ENCODE measurements at places on chromosomes 13 and 19. TPM values are rescaled to one million over a fixed set of nuclear protein-coding genes. Genes with fewer than 3 reads are reported as not detected.
A peak's percentile ranks its signal among the peaks of the same experiment; 100 is the strongest.

DNA sequence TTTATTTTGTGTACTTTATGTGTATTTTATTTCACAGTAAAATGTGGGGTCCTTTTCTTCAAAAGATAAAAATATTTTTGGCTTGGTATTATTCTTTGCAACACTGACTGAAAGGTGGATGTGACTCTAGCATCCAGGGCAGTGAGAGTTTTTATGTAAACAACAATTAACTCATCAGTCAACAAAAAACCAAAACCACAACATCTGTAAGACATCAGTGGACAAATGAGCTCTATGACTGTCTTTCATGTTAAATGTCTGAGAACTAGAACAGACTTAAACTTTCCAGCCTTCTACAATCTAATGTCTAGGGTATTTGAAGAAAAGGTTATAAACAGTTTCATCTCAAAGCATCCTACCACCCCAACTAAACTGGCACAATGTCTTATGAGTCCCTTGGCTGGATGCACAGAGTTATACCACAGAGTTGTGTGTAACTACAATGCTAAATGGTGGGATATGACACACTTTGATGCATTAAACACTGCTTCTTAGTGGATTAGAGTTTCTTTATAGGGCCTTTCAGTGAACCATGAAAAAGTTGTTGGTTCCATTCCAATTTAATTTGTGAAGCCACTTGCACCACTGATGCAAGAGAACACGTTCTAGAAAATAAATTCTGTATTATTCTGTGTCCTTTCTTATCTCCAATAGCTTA lies 544.2 kb upstream of the KLF12 start:
- no peak for DNase-seq
- no peaks in the 10 kb centered on the region for H3K4me1 ChIP-seq
- H3K27ac ChIP-seq: no peak overlapping the region
- H3K4me3 ChIP-seq: no peak overlapping the region
- H3K36me3 ChIP-seq: no peaks in the 10 kb centered on the region

GRCh38 chr19:57443121-57443696 lies 8.1 kb downstream of the ZNF749 start:
- no peaks in the 10 kb centered on the region for H3K27me3 ChIP-seq
- no peak for DNase-seq
- no peaks in the 10 kb centered on the region for H3K4me1 ChIP-seq

DNA sequence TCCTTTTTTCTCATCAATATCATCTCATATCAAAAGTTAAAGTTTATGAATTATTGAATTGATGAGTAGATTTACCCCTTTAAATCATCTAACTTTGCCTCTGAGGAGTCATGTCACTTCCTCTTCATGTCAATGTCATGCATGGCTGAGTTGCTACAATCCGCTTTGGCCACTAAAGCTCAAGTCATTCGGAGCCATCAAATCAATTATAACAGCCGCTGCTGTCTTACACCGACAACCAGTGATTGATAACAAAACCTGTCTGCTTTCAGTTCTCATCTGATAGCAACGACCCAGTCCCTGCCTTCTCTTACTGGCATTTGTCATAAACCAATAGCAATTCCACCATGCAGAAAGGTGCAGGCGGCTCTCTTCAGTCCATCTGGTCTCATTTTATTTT lies 429.3 kb downstream of the DIAPH3 start:
- H3K27me3 ChIP-seq: no peaks in the 10 kb centered on the region
- H3K27ac ChIP-seq: no peak overlapping the region
- H3K36me3 ChIP-seq: no peaks in the 10 kb centered on the region
- no peaks in the 10 kb centered on the region for H3K4me1 ChIP-seq

NXNL1 gene
- not detected for total RNA-seq

PCDH8 gene
- total RNA-seq: not detected

DNA sequence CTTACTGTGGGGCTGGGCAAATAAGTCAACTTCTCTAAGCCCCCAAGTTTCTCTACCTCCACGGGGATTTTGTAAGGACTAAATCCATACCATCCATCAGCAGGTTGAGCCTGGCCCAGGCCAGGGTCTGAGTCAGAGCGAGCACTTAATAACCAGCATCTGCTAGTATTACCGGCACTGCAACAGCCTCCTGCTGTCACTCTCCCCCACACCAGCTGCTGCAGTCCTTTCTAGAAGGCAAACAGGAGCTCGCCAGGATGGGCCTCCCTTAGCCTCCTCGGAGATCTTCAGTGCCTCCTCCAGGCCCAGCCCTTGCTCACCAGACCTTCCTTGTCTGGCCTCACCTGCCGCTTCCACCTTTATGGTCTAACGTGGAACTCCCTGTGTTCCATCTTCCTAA lies 3.2 kb downstream of the NAPA start:
- H3K4me1 ChIP-seq: peaks cover 18% of the 10 kb centered on the region
- peak; percentile 61 for DNase-seq
- peak overlapping the region; percentile 57 for H3K27ac ChIP-seq
- H3K4me3 ChIP-seq: no peak overlapping the region
- H3K36me3 ChIP-seq: no peaks in the 10 kb centered on the region

GRCh38 chr19:41958367-41959055 lies 610 bp downstream of the RABAC1 start:
- H3K27me3 ChIP-seq: no peaks in the 10 kb centered on the region
- DNase-seq: peak; percentile 62
- peak overlapping the region; percentile 88 for H3K4me3 ChIP-seq
- H3K27ac ChIP-seq: peak overlapping the region; percentile 79
- peaks cover 6% of the 10 kb centered on the region for H3K4me1 ChIP-seq
- peaks cover 10% of the 10 kb centered on the region for H3K36me3 ChIP-seq

- H3K27me3 ChIP-seq: no peaks in the 10 kb centered on the region
- no peaks in the 10 kb centered on the region for H3K36me3 ChIP-seq
- peak; percentile 50 for DNase-seq
- H3K27ac ChIP-seq: no peak overlapping the region
- peaks cover 7% of the 10 kb centered on the region for H3K4me1 ChIP-seq
These were observed 174.6 kb downstream of the COL4A1 start for GRCh38 chr13:110132225-110132982.

RNF225 gene
- total RNA-seq: not detected

- DNase-seq: peak; percentile 84
- no peak overlapping the region for H3K27ac ChIP-seq
- no peaks in the 10 kb centered on the region for H3K4me1 ChIP-seq
- no peaks in the 10 kb centered on the region for H3K27me3 ChIP-seq
- H3K4me3 ChIP-seq: no peak overlapping the region
- no peaks in the 10 kb centered on the region for H3K36me3 ChIP-seq
These were observed 333.1 kb downstream of the GPC6 start for GRCh38 chr13:93559718-93560117.

DNA sequence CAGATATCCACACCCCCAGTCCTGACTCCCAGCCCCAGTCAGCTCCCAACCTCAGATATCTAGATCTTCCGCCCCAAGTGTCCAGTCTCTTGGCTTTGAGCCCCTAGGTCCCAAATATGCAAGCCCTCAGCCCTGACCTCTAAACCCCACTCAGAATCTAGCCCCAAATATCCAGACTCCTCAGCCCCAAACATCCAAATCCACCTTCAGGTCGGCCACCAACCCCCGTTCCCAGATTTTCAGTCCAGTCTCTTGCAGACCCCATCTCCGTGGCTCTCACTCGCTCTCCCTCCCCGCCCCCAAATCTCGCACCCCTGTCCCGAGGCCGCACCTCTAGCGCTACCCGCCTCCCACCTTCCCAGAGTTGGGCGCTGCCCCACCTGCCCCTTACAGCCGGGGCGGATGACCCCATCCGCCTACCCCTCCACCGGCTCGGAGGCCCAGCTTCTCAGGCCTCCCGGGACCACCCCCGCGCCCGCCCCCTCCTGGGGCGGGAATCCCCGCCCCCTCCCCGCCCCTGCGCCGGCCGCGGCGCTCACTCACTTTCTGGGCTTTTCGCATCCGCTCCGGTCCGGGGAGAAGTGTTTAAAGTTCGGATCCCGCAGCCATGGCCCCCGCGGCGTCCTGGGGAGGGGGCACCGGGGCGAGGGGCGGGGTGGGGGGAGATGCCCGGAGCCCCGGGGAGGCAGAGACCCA lies 604 bp downstream of the ERFL start:
- no peak for DNase-seq
- H3K27ac ChIP-seq: no peak overlapping the region
- peaks cover 87% of the 10 kb centered on the region for H3K27me3 ChIP-seq

DNA sequence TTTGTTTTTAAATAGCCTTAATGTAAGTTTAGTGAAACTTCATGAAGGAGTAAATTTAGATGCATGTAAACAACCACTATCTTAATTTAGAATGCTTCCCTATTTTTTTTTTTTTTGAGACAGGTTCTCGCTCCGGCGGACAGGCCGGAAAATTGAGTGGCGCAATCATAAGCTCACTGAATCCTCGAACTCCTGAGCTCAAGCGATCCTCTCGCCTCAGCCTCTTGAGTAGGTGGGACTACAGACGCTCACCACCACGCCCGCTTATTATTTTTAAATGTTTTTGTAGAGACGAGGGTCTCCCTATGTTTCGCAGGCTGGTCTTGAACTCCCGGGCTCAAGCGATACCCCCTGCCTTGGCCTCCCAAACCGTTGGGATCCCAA lies 1.6 kb downstream of the TEX30 start:
- H3K36me3 ChIP-seq: 0 out of 2 replicates have a peak, but pooled peaks cover 1% of the 10 kb centered on the region
- no peak overlapping the region for H3K27ac ChIP-seq
- DNase-seq: no peak
- no peak overlapping the region for H3K4me3 ChIP-seq
- H3K4me1 ChIP-seq: peaks cover 2% of the 10 kb centered on the region
- no peaks in the 10 kb centered on the region for H3K27me3 ChIP-seq

DNA sequence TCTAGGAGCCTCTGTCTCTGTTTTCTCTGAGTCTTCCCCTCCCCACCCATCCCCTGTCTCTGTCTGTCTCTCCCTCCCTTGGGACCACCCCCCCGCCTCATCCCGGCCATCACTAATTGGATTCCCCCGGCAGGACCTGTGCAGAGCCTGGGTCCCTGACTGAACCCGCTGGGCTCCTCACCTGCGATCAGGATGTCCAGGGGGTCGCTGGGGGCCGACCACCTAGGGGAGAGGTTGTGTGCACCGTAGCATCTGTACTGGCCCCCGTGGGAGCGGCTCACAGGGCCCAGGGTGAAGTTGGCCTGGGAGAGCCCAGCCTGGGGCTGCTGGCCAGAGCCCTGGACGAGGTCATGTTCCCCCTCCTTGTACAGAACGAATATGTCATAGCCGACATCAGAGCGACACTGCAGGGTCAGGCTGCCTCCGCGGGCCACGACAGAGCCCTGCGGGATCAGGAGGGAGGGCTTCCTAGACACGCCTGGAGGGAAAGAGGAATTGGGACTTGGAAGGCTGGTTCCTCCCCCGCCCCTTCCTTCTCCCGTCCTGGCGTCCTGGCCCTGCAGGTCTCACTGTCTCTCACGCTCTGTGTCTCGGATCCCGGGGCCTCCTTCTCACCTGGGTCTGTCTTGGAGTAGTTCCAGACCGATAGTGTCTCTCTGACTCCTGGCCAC lies 1.8 kb downstream of the LILRB5 start:
- H3K4me1 ChIP-seq: no peaks in the 10 kb centered on the region
- H3K36me3 ChIP-seq: no peaks in the 10 kb centered on the region
- H3K4me3 ChIP-seq: no peak overlapping the region
- H3K27me3 ChIP-seq: peaks cover 22% of the 10 kb centered on the region
- no peak for DNase-seq
- no peak overlapping the region for H3K27ac ChIP-seq

DNA sequence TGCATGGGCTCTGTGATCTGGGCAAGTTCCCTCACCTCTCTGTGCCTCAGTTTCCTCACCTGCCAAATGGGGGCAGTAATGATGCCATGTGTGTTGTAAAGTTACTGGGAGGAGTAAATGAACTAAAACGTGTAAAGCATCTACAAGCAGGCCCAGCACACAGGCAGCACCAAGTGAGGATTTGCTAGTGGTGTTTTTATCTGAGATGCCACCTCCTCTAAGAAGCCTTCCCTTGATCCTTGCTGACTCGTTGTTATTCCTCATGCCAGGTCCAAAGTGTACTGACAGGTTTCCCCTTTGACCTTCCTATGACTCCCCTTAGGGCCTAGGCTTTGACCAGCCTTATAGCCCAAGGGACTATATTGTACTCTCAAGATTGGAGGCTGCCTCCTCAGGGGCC lies 1.5 kb upstream of the UQCRFS1 start:
- no peak overlapping the region for H3K4me3 ChIP-seq
- H3K4me1 ChIP-seq: peaks cover 2% of the 10 kb centered on the region
- peaks cover 5% of the 10 kb centered on the region for H3K27me3 ChIP-seq
- H3K27ac ChIP-seq: no peak overlapping the region
- no peaks in the 10 kb centered on the region for H3K36me3 ChIP-seq

- no peaks in the 10 kb centered on the region for H3K4me1 ChIP-seq
- H3K36me3 ChIP-seq: no peaks in the 10 kb centered on the region
- DNase-seq: no peak
- no peaks in the 10 kb centered on the region for H3K27me3 ChIP-seq
- no peak overlapping the region for H3K4me3 ChIP-seq
These were observed 106.1 kb downstream of the SLC25A15 start for GRCh38 chr13:40895227-40896184.

DNA sequence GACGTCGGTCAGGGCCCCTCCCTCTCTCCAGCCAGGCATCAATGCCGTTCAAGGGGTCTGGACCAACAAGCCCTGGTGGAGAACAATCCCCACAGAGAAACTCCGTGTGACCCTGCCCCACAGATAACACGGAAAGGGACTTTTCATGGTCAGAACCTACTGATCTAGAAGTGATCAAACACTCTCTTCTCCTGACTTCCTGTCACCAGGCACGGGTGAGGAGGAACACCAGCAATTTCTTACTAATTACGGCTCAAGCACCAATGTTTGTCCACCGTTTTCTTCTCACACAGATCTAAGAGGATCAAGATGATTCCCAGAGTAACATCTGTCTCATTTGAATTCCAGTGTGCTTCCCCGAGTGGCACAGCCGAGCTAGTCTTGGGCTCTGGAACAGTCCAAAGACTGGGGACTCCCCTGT lies 11.8 kb downstream of the RASA3 start:
- H3K4me3 ChIP-seq: no peak overlapping the region
- H3K36me3 ChIP-seq: peaks cover 2% of the 10 kb centered on the region
- H3K4me1 ChIP-seq: peaks cover 31% of the 10 kb centered on the region
- no peak for DNase-seq

DNAJC15 gene
- 12.5 TPM for total RNA-seq

SLC7A10 gene
- not detected for total RNA-seq

- H3K4me1 ChIP-seq: peaks cover 2% of the 10 kb centered on the region
- no peak for DNase-seq
- peak within 1 kb of the TSS; percentile 16 for H3K4me3 ChIP-seq
- no peak within 1 kb of the TSS for H3K27ac ChIP-seq
These were observed at the start of gene TINCR for GRCh38 chr19:5567360-5567969. Gene TINCR, minus strand, starts transcription at chr19:5567953.

- no peaks in the 10 kb centered on the region for H3K27me3 ChIP-seq
- no peak overlapping the region for H3K4me3 ChIP-seq
- no peak for DNase-seq
- H3K36me3 ChIP-seq: no peaks in the 10 kb centered on the region
- H3K27ac ChIP-seq: no peak overlapping the region
These were observed 1703.2 kb downstream of the EFNB2 start for GRCh38 chr13:104832231-104832630.

- H3K27me3 ChIP-seq: no peaks in the 10 kb centered on the region
- DNase-seq: no peak
- H3K4me3 ChIP-seq: no peak overlapping the region
- H3K4me1 ChIP-seq: no peaks in the 10 kb centered on the region
- no peaks in the 10 kb centered on the region for H3K36me3 ChIP-seq
These were observed 81.0 kb upstream of the MAB21L1 start for GRCh38 chr13:35557475-35557874.

PEAK3 gene
- under 0.01 TPM for total RNA-seq

FAM216B gene
- total RNA-seq: not detected
